ENCODE measurements at places on chromosomes 12 and 14. TPM values are rescaled to one million over a fixed set of nuclear protein-coding genes. Genes with fewer than 3 reads are reported as not detected.

Gene SERPINA9
- total RNA-seq = not detected

Gene SLC38A4
- not detected for total RNA-seq

Gene PMCH
- not detected for total RNA-seq

Gene PIANP
- 8.7 TPM for total RNA-seq

DNA sequence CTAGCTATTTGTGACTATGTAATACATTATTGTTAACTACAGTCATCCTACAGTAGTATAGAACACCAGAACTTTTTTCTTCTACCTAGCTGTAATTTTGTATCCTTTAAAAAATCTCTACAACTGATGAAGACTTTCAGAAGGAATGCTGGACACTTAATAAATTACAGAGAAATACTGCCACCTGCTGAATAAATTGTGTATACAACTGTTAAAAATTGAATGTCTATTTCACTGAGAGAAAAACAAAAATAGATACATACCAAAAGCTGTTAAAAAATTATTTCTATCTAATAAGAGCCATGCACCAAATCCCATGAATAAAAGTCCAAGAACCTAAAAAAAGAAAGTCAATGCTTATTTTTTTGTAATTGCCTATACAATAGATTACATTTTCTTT lies 6.6 kb downstream of the TSPAN19 start:
- no peaks in the 10 kb centered on the region for H3K36me3 ChIP-seq
- H3K27ac ChIP-seq = no peak overlapping the region
- DNase-seq = no peak
- H3K27me3 ChIP-seq = peaks cover 60% of the 10 kb centered on the region

DNA sequence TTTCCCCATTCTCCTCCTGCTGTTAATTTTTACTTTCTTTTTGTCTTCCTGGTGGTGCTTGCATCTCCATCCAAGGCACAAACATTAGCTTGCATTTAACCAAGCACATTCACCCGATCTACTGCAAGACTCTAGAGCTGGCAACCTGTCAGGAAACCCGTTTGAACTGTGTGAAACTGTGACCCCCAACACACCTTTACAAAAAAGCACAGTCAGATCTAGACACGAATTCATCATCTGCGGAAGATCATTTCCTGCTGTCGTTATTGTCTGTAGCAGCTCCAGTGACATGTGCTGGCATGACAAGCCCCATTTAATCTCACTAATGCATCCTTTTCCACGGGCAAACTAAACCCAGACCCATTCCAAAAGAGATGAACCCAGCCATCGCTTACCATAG lies 340.5 kb downstream of the VRK1 start:
- H3K36me3 ChIP-seq = peaks cover 3% of the 10 kb centered on the region
- H3K4me3 ChIP-seq = no peak overlapping the region
- no peaks in the 10 kb centered on the region for H3K4me1 ChIP-seq
- no peak overlapping the region for H3K27ac ChIP-seq
- DNase-seq = no peak

DNA sequence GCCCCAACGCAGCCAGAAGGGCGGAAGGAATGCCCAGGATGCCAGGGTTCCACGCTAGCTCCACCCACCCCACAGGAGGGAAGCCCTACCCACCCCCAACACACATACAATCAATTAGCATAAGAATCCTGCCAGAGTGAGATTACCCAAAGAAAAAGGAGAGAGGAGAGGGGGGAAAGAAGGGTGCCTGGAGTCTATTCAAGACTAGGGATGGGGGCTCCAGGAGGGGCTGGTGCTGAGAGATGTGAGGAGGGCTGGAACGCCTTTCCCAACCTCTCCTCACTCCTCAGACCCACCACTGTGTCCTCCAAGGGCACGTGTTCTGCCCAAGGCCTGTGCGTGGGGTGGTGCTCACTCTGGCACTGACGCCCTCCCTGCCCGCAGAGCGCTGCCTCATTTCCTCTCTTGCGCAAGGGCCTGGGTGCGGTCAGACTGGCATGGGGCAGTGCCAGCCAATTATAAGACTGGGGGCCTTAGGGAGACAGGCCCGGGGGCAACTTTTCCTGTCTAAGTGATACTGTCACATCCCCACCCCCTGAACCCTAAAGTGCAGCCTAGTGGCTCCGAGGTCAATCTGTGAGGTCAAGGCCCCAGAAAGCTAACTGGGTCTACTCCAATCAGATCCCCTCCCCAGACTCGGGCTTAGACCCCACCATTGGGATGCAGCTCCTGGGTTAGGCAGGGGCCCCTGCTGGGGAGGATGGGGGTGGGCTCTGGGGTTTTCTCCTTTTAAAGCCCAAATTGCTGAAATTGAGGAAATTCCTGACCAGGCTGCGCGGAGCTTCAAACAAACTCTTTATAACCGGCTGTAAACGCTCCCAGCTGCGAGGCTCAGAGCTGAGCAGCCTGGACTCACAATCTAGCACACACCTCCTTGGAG lies 10.2 kb upstream of the ITGB7 start:
- no peak for DNase-seq
- H3K4me1 ChIP-seq = peaks cover 65% of the 10 kb centered on the region
- no peaks in the 10 kb centered on the region for H3K36me3 ChIP-seq
- peak overlapping the region; percentile 82 for H3K4me3 ChIP-seq

DNA sequence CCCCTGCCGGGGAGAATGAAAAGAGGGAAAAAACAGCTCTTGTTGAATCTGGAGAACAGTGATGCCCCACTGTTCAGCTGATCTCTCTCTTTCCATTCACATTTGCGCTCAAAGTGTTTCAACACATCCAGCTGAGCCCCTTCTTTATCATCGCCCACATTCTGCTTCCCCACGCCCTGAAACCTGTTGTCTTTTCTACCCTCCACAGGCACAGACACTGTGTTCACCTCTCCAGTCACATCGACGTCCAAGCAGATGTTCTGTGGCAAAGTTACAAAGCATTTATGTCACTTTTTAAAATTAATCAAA lies 338.7 kb downstream of the EGLN3 start:
- H3K4me3 ChIP-seq = no peak overlapping the region
- no peaks in the 10 kb centered on the region for H3K36me3 ChIP-seq

DNA sequence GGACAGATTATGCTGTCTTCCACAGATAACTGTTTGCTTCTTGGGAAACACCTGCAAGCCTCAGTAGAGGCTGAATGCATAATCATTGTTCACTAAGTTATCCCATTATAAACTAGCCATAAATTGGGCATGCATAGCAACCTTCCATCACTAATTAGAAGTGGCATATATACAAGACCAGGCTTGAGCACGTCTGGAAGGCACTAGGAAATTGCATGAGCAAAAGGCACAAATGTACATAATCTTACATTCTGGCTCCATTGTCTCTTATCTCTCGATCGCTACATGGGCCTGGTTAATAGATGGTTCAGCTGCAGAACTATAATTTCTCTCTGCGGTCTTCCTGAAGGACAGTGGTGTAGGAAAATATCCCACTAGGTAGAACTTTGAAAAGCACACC lies 679.2 kb downstream of the RPL10L start:
- H3K27ac ChIP-seq = no peak overlapping the region
- no peaks in the 10 kb centered on the region for H3K36me3 ChIP-seq
- no peak overlapping the region for H3K4me3 ChIP-seq

DNA sequence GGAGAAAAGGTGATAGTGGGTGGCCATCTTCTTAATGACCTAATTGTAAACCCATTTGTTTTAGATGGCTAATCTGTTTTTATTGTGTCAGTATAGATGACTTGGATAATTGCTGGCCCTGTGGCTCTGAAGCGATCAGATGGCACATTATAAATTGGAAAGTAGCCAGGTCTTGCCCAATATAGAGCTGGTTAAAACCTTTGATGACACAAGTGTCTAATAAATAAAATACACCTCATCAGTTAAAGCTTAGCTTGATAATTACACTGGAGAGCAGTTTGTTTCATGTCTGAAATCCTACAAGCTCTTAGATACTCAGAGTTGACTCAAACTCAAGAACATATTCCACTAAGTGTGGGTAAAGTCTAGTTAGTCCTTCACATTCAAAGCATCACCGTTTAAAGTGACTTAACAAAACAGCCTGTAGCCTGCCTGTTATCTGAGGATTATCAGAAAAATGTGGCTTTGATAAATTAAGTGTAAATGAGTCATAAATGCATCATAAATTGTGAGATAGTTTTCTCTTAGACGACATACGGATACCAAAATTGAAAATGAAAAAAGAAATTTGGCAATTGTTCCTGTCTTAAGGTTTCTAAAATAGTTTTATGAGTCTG lies 280.9 kb downstream of the LRIG3 start:
- H3K4me3 ChIP-seq = no peak overlapping the region
- DNase-seq = no peak
- no peaks in the 10 kb centered on the region for H3K27me3 ChIP-seq
- no peaks in the 10 kb centered on the region for H3K4me1 ChIP-seq
- no peak overlapping the region for H3K27ac ChIP-seq

DNA sequence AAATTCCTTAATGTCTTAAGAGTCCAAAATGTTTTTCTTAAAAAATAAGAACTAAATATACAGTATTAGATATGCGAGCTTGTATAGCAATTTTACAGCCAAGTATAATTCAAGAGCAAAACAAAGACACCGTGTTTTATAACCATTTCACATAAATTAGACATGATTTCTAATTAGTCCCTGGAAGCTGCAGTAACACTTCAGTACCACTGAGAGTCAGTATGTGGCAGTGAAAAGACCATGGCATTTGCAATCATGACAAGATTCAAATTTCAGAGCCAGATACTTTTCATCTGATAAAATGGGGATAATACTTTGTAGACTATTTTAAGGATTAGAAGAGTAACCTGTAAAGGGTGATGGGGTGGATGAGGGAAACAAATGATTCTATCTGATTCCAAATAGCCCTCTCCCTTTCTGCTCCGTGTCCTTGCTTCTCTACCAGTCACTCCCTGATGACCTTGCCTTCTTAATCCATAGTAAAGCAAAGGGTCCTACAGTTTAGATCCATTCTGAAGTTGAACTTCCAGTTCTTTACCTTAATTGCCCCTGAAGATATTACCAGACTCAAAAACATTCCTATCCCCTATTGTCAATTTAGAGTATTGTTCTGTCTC lies 145.4 kb upstream of the ABCD2 start:
- H3K27me3 ChIP-seq = no peaks in the 10 kb centered on the region
- H3K4me3 ChIP-seq = no peak overlapping the region
- no peak for DNase-seq
- no peak overlapping the region for H3K27ac ChIP-seq
- peaks cover 3% of the 10 kb centered on the region for H3K4me1 ChIP-seq
